ENCODE measurements at places on chromosomes 7 and 10. TPM values are rescaled to one million over a fixed set of nuclear protein-coding genes. Genes with fewer than 3 reads are reported as not detected.

The OPALIN gene
- not detected for total RNA-seq

The C10orf62 gene
- total RNA-seq, result not detected

The ZNF786 gene
- 6.4 TPM for total RNA-seq

The SERPINE1 gene
- total RNA-seq, result 1,104 TPM

The RASA4 gene
- total RNA-seq, result 1.7 TPM

The BUB3 gene
- total RNA-seq, result 169 TPM

The SFTPA1 gene
- total RNA-seq, result not detected

The HYAL4 gene
- total RNA-seq, result not detected

The SCIN gene
- 0.49 TPM for total RNA-seq

The WNT8B gene
- total RNA-seq, result 0.03 TPM

The PALD1 gene
- total RNA-seq, result 8.0 TPM

The WDFY4 gene
- not detected for total RNA-seq

The CAPZA2 gene
- 116 TPM for total RNA-seq

The INSYN2A gene
- 1.4 TPM for total RNA-seq

The NPFFR1 gene
- total RNA-seq, result not detected

The PAPOLB gene
- total RNA-seq, result not detected

The ZNF425 gene
- 0.97 TPM for total RNA-seq

The HOXA2 gene
- 0.84 TPM for total RNA-seq

The CDC123 gene
- 120 TPM for total RNA-seq

The RBP3 gene
- total RNA-seq, result not detected

The HPS6 gene
- total RNA-seq, result 37.0 TPM

The HHEX gene
- total RNA-seq, result 14.7 TPM

The ELN gene
- 0.08 TPM for total RNA-seq

The RELN gene
- 0.01 TPM for total RNA-seq

The TMEM196 gene
- not detected for total RNA-seq

The SPDYE1 gene
- not detected for total RNA-seq

The PBLD gene
- 3.7 TPM for total RNA-seq

The FKBP14 gene
- total RNA-seq, result 9.6 TPM

The ERVW-1 gene
- not detected for total RNA-seq

The LRRC18 gene
- not detected for total RNA-seq

The CDC14C gene
- not detected for total RNA-seq

The PTPRE gene
- total RNA-seq, result 3.1 TPM

The RHEB gene
- 159 TPM for total RNA-seq

The TMEM243 gene
- 27.4 TPM for total RNA-seq

Data from A549 treated with CORT108297 at 1 μM for 4 hours (cell line).